NCI-H2171 (cell line): ENCODE measurements at places on chromosomes 4 and X.

DNA sequence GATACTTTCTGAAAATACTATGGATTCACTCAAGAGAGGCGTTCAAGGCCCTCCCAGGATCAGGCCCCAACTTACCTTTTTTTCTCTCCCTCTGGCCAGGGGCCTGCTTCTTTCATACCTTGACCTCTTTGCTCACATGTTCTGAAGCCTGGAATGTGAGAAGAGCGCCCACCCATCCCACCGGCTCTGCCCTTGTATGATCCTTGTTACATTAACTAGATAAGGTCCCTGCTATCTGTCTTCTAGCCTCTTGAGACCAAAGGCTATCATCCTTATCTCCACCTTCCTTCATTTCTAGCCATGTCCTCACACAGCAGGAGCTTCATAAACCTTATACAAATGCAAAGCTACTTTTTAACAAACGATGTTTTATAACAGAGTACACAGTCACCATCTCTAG lies 45.9 kb downstream of the PROM1 start:
- DNase-seq: no peak

GRCh38 chrX:117972711-117973109 lies 143.9 kb downstream of the KLHL13 start:
- DNase-seq: no peak

- no peak for DNase-seq
These were observed 56.4 kb upstream of the TMEM150C start for GRCh38 chr4:82618103-82618720.

GRCh38 chrX:153445106-153445855 lies 575 bp downstream of the TREX2 start:
- DNase-seq: no peak

DNA sequence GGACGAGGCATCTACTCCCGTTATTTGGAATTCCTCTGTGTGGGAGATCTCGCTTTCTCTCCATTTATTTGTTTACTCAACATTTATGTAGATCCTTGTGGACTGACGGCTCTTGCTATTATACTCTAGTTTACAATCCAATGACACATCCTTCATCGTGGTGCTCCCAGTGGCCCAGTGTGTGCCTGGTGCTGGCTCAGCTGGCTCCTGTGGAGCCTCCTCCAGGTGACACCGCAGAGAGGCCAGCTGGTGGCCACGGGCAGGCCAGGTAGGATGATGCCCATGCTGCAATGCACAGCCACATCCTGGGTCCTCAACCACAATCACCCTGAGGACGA lies 84.0 kb upstream of the AFAP1 start:
- DNase-seq: no peak
